ENCODE measurements at places on chromosomes 2 and 18. TPM values are rescaled to one million over a fixed set of nuclear protein-coding genes. Genes with fewer than 3 reads are reported as not detected.

Gene TCF23
- polyA plus RNA-seq: 0.51 TPM

Gene REG1B
- polyA plus RNA-seq: not detected

Gene LIMS2
- polyA plus RNA-seq: 23.2 TPM

Gene RND3
- 55.0 TPM for polyA plus RNA-seq

Gene CAPN13
- 2.2 TPM for polyA plus RNA-seq

Gene ALPI
- polyA plus RNA-seq: 0.07 TPM

Gene SP9
- not detected for polyA plus RNA-seq

Gene TMEM182
- polyA plus RNA-seq: 7.0 TPM
